ENCODE measurements at places on chromosomes 12 and 14. TPM values are rescaled to one million over a fixed set of nuclear protein-coding genes. Genes with fewer than 3 reads are reported as not detected.

Gene TAS2R13
- total RNA-seq, result 1.1 TPM

Gene HHIPL1
- total RNA-seq, result 4.5 TPM

Gene BDKRB2
- total RNA-seq, result 1.2 TPM

Gene KLC1
- 287 TPM for total RNA-seq

Gene PPM1H
- 27.0 TPM for total RNA-seq

Gene TMEM119
- 19.1 TPM for total RNA-seq

All from prostate gland (tissue), 2 donors.